ENCODE measurements at places on chromosomes 5 and 9. TPM values are rescaled to one million over a fixed set of nuclear protein-coding genes. Genes with fewer than 3 reads are reported as not detected.

LIX1 gene
- not detected for total RNA-seq

PALM2AKAP2 gene
- 8.2 TPM for total RNA-seq

OBP2B gene
- not detected for total RNA-seq

C5orf34 gene
- total RNA-seq, result 0.85 TPM

GPR150 gene
- total RNA-seq, result 0.24 TPM

LHX2 gene
- total RNA-seq, result not detected

PCDHB15 gene
- 0.24 TPM for total RNA-seq

ENTPD8 gene
- 0.24 TPM for total RNA-seq

GAPVD1 gene
- total RNA-seq, result 61.6 TPM

DPH7 gene
- total RNA-seq, result 28.8 TPM

FIBCD1 gene
- total RNA-seq, result not detected

FAM153A gene
- 1.3 TPM for total RNA-seq

PCDHB14 gene
- total RNA-seq, result 0.43 TPM

PCDHGB2 gene
- not detected for total RNA-seq

C7 gene
- not detected for total RNA-seq

TTC23L gene
- total RNA-seq, result not detected

FGFR4 gene
- total RNA-seq, result 4.6 TPM

ADCY2 gene
- 1.1 TPM for total RNA-seq

HABP4 gene
- 4.7 TPM for total RNA-seq

SLC24A2 gene
- total RNA-seq, result not detected

TCERG1 gene
- 43.3 TPM for total RNA-seq

SURF4 gene
- total RNA-seq, result 344 TPM

NFX1 gene
- total RNA-seq, result 21.1 TPM

COL27A1 gene
- total RNA-seq, result 1.9 TPM

TAF11L10 gene
- total RNA-seq, result not detected

ABLIM3 gene
- 2.8 TPM for total RNA-seq

MARCHF11 gene
- not detected for total RNA-seq

ACOT12 gene
- total RNA-seq, result not detected

C5 gene
- 0.48 TPM for total RNA-seq

TAL2 gene
- not detected for total RNA-seq

INSYN2B gene
- total RNA-seq, result 0.43 TPM

CD180 gene
- total RNA-seq, result not detected

ZSWIM6 gene
- total RNA-seq, result 8.2 TPM

PCDHAC1 gene
- total RNA-seq, result 0.48 TPM

GPX3 gene
- 147 TPM for total RNA-seq

CREBRF gene
- 10.1 TPM for total RNA-seq

SLC22A4 gene
- total RNA-seq, result under 0.01 TPM

CLIC3 gene
- 4.0 TPM for total RNA-seq

RPS14 gene
- 5,221 TPM for total RNA-seq

ZFP2 gene
- total RNA-seq, result 1.5 TPM

NR3C1 gene
- total RNA-seq, result 55.4 TPM

Measured in tracheal epithelial cell (primary cell).